AG08396 (cell line): ENCODE measurements at places on chromosomes 3 and 15.

- no peak for DNase-seq
Measured at GRCh38 chr15:69116391-69116790, 44.0 kb upstream of the GLCE start.

DNA sequence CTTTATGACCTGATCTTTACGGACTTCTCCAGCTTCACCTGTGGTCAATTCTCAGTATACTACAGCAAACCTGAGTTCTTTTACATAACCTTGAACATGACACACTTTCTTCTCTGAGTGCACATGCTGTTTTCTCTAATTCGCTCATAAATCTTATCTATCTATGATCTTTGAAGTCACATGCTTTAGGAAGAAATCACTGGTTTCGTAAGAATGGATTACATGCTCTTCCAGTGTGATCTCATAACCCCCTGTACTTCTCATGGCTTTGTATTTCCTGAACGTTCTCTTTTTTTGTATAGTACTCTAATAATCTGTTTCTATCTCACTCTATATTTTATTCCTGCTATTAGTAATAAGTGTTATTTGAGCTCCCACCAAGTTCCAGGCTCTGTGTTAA is 1165.2 kb downstream of the TBL1XR1 start:
- DNase-seq = no peak

DNA sequence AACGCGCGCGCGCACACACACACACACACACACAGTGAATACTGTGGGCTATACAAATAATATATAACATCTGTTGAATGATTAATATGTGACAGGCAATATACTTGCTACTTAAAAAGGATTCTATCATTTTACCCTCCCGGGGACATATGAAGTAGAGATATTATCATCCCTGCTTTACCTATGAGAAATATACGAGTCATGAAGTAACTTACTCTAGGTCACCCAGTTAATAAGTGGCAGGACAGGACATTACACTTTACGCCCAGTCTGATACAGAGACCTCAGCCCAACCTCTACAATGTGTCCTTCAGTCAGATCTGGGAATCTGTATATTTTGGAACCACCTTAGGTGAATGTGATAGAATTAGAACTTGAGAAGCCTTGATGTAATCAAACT is 55.4 kb downstream of the CCDC54 start:
- no peak for DNase-seq

DNA sequence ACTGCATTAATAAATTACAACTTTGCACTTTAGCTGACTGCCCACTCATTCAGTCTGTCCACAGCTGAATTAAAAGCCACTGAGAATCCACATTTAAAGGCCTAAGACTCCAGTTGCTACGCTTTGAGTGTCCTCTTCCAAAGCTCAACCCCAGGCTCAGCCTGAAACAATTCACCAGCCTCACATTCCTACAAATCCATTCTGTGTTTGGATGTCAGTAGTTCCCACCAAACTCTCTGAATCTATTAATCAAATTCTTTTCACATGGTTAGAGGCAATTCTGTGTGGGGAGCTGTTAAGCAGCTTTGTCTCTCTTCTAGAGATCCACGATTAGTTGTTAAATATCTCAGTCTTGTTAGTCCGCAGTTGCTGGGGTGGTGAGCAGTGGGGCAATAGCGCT is 116.8 kb upstream of the UBE2E2 start:
- no peak for DNase-seq

DNA sequence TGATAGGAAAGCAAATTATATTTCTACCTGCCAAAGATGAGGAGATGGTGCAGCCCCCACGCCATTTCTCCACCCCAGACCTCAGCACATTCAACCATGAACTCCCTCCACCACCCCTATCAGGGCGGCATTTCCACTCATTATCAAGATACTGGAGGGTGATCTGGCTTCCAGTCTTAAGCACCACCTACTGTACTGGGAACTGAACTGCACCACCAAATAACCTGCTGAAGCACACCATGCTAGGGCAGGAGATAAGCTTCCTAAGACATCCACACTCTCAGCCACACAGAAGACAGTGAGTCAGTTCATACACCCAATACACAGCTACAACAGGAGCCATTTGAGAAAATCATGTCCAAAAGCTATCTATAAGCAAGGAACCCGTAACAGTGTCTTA is 98.8 kb downstream of the FGF7 start:
- DNase-seq = peak; percentile 6

GRCh38 chr15:64009798-64010261 is 36.5 kb downstream of the DAPK2 start:
- no peak for DNase-seq

- DNase-seq = no peak
Measured at GRCh38 chr3:123126031-123126430, 59.2 kb downstream of the PDIA5 start.

DNA sequence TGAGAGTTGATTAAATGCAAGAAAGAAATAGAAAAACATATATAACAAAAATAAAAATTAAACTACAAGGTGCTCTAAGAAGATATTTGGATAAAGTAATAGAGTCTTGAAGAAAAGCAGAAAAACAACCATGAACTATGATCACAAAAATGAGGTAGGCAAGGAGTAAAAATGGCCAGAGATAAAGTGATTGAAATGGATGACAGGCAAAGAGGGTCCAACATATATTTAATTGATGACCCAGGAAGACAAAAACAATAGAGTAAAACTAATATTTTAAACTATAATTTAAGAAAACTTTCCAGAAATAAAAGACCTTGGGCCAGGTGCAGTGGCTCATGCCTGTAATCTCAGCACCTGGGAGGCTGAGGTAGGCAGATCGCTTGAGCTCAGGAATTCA is 22.1 kb upstream of the WDR49 start:
- no peak for DNase-seq

DNA sequence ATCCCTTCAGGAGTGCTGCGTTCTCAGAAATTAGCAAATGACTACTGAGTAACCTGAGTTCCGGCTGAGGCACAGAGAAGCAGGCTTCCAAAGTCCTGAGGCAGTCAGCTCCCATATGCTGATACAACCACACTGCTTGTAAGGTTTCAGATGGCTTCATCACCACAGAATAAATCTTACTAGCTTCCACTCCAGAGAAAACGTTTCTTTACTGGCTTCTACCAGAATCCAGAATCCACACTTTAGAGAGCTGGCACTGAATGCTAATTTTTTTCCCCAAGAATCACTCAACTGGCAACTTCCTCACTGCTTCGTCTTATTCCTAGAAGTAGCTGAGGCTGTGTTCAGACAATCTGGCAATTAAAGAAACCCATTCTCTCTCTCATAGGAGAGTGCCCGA is 21.4 kb downstream of the TAMM41 start:
- DNase-seq = no peak

GRCh38 chr15:94286583-94286982 is 55.2 kb downstream of the MCTP2 start:
- no peak for DNase-seq

GRCh38 chr3:94937980-94938379 is 875.1 kb downstream of the NSUN3 start:
- DNase-seq = no peak

- no peak for DNase-seq
Measured at GRCh38 chr3:154071146-154071545, 50.0 kb upstream of the ARHGEF26 start.

- DNase-seq = no peak
Measured at GRCh38 chr3:23805210-23805632, 534 bp upstream of the UBE2E1 start.

GRCh38 chr3:32056559-32057290 is 49.7 kb upstream of the GPD1L start:
- no peak for DNase-seq

DNA sequence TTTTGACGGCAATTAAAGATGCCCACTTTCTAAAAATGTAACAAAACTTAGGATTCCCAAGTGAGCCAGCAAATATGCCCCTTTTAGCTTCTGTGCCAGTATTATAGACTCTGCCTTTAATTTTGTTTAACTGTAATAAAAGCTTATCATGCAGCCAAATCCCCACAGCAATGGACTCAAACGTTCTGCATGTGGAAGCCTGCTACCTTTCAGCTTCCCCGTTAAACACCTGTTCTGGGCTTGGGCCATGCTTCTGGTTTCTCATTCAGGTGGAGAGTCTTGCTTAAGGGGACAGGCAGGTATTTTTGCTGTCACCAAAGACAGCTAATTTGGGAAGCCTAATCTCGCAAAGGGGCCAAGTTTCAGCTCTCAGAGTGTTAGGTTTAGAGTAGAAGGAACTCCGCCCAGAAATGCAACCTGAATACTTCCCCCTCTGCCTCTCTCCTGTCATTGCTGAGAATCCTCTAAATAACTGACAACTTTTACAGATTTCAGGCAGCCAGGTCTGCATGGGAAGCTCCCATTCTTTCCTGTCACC is 399.4 kb upstream of the ATP11B start:
- DNase-seq = no peak

DNA sequence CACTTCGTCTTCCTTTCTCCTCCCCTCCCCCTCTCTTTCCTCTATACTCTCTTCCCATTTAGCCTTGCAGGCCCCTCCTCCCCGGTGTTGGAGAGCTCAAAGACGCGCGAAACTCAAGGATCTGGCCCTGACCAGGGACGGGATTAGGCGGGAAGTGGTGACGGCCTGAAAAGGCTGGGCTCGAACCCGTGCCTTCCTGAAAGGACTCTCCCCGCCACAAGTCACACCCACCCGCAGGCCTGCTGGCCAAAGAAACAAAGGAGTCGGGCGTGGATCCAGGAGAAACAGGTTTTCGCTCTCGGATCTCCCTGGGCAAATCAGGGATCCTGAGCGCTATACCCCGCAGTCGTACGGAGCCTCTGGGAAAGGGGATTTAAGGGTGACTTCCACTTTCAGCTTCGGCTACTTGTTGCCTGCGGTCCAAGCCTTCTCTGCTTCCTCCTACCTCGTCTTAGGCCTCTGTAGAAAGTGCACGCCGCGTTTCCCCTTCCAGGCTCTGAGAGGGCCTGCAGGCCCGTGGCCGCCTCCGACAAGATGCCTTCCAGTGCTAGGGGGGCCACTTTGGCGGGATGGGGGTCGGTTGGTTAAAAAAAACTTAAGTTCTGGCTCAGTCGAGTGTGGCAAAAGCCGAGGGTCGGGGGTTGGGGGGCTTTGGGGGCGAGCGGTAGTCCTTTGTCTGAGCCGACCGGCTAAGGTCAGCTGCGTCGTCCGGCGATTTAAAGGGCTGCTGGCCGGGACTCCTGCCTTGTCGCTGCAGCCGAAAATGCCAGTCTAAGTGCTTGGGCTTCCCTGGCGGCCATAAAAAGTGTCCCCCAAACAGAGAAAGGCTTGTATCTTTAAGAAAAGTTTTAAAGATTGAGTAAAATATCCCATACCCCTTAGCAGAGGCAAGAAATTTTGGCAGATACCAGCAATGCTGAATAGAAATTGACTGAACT is 8.2 kb downstream of the ZIC4 start:
- DNase-seq = no peak

DNA sequence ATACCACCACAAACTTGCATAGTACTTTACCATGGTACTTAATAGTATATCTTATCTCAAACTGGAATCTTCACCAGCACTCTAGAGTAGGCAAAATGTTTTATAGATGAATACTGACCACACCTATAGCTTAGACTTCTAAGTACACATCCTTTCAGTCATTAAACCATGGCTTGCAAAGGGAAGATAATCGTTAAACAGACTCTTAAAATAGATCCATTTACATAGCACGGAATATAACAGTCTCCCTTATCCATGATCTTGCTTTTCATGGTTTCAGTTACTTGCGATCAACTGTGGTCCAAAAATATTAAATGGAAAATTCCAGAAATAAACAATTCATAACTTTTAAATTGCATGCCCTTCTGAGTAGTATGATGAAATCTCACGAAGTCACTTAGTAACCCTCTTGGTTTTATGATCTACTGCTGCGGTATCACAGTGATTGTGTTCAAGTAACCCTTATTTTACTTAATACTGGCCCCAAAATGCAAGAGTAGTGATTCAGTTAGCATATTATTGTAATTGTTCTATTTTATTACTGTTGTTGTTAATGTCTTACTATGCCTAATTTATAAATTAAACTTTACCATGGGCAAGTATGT is 111.4 kb downstream of the HERC1 start:
- no peak for DNase-seq

- DNase-seq = no peak
Measured at GRCh38 chr3:4406746-4407568, 60.1 kb downstream of the SUMF1 start.

- DNase-seq = no peak
Measured at GRCh38 chr3:14926592-14926991, 20.8 kb upstream of the NR2C2 start.

DNA sequence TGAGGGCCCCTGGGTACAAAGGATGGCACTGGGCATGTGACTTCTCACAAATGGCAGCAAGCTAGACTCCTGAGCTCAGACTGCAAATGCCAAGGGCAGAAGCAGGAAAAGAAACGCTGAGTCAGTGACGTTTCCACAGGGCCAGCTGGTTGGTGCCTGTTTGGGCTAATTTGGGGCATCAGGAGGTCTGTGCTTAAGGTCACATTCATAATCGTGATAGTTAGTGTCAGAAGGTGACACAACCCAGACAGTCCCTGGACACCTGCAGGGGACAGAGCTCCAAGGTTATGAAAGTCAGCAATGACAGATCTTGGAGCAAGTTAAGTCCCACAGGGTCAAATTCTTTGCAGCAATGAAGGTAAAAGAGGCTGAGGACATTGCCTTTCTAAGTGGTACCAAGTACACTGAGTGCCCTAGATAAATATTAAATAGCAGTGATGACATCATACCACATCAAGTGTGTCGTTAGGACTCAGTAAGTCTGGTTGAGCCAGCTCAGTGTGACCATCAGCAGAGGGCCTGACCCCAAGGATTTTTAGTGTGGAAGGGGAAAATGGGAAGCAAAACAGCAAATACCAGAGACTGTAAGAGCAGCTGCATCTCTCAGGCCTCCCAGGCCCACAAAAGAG is 556.9 kb upstream of the CFAP20DC start:
- no peak for DNase-seq

GRCh38 chr15:83278191-83278590 is 6.3 kb downstream of the BNC1 start:
- peak; percentile 21 for DNase-seq

DNA sequence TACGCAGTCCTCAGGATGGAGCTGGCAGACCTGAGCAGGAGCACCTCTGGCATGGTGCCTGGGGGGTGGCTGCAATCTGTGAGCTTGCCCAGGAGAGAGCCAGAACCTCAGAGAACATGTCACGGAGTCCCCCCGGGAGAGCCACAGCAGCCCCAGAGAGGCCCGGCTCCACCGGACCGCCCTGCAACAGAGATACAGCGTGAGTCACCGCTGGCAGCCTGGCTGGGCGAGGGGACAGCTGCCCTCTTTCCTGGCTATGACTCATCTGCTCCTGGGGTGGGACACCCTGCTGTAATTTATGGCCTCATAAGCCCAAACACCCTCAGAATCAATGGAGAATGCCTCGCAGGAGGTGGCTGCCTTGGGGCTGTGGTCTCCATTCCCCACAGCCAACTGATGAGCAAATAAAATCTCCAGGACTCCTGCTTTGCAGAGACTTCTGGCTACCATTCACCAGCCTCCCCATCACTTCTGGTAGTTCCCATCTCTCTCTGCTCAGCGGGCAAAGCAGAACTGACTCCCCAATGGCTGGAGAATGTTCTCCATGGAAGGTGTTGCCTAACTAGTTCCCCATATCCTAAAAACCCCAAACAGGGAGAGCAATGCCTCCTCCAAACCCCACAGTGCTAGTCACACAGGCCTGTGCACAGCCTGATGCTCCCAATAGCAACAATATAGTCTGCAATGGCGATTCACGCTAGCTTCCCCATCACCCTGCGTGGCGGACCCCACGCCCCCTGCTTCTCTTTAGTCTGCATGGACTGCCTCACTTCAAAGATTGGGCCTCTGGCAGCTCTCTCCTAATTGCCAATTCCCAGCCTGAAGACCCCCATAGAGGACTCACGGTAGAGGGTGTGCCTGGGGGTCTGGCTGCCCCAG is 21.6 kb downstream of the ACSBG1 start:
- DNase-seq = peak; percentile 77

GRCh38 chr3:28836199-28836598 is 444.7 kb upstream of the RBMS3 start:
- no peak for DNase-seq
